Activated naive CD4-positive, alpha-beta T cell treated with anti-CD3 and anti-CD28 coated beads, Interleukin-2, amount 50 U/mL, for 72 hours (primary cell): ENCODE measurements at places on chromosomes 6 and 20. TPM values are rescaled to one million over a fixed set of nuclear protein-coding genes. Genes with fewer than 3 reads are reported as not detected.

- DNase-seq, result no peak
These were observed 23.9 kb upstream of the FUT9 start for GRCh38 chr6:95991906-95992305.

DNA sequence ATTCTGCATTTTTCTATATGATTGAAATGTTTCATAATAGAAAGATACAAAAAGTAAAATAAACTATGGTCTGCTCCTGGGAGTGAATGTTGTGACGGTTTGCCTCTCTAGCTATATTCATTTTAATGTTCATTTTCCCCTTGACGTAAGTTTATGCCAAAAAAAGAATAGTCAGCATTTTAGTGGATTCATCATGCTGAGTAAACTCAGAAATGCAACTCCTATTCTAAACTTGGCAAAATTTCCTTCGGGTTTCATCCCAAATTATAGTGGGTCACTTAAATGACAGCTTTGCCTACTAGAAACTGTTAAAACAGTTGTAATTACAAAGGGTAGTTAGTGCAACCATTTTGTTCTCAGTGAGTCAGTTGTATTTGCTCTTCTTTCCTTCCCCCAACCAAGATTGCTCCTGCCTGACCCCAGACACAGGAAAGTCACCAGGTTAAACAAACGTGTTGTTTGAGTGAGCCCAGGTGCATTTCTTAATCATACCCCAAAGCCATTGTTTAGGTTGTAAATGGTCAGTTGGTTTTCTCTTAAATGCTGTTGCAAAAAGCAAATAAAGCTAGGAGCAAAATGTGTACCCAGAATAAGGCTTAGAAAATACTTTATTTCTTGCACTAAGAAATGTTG, 482.3 kb upstream of the SOX4 start:
- no peak for DNase-seq

DNA sequence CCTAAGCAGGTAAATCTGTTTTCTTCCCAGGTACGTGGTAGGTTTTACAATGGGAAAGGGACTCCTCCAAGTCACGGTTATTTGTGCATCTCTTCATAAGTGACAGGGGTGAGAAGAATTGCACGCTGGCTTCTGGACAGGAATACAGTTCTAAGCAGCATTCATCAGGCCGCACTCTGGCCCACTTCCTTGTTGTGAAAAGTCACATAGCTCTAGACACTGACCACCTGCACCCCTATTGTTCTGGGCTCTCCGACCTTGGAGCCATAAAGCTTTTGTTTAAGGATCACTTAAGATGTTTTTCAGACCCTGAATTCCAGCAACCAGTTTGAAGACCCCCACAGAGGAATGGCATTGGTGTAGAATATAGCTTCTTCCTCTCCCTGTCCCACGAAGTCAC, 31.4 kb downstream of the RAMACL start:
- no peak for DNase-seq

DNA sequence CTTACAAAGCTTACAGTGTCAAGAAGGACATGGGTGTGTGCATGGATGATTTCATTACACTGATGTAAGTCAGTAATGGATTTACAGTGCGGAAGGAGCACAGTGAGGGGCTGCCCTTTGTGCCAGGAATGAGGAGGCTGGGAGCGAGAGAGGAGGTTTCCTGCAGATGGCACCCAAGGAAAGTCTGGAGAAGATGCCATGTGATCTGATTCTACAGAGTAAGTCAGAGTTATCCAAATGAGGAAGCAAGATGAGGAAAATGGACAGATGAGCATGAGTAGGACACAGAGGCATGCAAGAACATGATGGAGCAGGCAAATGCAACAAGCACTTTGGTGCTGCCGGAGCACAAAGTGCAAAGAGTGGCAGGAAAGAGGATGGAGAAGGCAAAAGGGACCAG, 29.7 kb downstream of the MAP7 start:
- no peak for DNase-seq

DNA sequence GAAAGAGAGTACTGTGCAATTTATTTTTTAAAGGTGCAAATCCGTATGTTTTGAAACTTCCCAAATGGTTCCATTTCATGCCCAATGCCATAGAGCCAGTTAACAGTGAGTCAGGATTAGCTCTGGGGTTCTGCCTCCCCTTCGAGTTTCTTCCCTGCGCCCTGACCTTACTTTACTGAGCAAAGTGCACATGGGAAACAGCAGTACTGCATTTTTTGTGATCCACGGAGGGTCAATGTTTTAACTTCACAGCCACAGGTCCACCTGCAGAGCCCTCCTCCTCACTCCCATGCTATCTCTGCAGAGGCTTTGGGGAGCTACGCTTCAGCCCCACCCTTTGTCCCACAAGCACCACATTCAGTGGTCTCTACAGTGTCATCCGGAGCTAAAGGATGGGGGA, 44.0 kb upstream of the CNKSR3 start:
- DNase-seq, result no peak

The CRISP3 gene
- not detected for total RNA-seq
